ENCODE measurements at places on chromosomes 2 and 18.

DNA sequence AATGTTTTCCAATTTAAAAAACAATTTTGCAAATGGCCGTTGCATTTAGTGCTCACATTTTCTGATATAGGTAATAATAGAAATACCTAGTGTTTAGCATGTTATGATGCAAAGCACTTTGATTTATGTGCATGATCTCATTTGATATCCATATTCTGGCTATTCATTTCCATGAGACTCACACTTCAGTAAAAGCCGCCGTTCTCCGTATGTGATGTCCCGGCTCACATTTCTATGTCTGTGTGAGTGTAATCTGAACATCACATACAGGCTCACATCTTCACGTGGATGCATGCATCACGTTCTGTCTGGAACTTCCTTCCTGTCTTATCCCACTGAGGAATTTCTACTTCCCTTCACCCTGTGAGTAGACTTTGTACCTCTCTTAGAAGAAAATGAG is 45.8 kb downstream of the DCDC2C start:
- no peak for DNase-seq

DNA sequence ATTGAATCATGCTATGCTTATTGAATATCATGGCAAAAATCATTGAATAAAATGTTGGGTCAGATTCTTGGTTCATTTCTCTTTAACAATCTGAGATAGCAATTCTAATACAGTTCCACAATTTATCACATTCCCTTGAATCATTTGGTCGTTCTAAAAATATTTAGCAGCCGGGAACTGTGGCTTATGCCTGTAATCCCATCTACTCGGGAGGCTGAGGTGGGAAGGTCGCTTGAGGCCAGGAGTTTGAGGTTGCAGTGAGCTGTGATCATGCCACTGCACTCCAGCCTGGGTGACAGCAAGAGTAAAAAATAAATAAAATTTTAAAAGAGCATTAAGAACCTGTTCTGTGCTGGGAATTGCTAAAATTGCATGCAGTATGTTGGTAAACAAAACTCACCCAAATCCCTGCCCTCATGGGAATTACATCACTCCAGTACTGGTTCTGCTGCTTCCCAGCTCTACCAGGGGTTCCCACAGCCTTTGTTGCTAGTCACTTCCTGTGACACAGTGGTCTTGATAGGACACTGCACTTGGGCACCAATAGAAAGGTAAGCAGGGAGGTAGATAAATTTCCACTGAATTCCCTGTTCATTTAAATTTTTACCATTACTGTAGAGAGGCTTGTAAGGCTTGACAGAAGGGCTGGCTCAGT is 200.4 kb downstream of the CTNNA2 start:
- no peak for DNase-seq

- DNase-seq, result no peak
Measured at GRCh38 chr2:181239201-181239799, 217.9 kb upstream of the ITGA4 start.

DNA sequence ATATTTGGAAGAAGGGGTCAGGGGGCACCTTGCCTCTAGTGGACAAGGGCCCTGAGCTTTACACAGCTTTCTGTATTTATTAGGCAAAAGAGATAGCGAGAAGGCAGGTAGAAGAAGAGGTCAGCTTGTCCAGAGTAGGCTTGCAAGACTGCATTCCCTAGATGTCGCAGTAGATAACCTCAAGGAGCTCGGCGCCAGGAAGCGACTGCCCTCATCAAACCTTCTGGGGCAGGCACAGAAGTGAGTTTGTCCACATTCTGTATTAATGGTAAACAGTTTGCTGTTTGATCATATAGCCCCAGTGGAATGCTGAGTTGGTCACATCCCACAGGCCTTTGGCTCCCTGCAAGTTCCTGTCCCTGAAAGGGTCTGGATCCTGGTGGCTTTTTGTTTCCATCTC is 7.0 kb downstream of the CHCHD5 start:
- no peak for DNase-seq

DNA sequence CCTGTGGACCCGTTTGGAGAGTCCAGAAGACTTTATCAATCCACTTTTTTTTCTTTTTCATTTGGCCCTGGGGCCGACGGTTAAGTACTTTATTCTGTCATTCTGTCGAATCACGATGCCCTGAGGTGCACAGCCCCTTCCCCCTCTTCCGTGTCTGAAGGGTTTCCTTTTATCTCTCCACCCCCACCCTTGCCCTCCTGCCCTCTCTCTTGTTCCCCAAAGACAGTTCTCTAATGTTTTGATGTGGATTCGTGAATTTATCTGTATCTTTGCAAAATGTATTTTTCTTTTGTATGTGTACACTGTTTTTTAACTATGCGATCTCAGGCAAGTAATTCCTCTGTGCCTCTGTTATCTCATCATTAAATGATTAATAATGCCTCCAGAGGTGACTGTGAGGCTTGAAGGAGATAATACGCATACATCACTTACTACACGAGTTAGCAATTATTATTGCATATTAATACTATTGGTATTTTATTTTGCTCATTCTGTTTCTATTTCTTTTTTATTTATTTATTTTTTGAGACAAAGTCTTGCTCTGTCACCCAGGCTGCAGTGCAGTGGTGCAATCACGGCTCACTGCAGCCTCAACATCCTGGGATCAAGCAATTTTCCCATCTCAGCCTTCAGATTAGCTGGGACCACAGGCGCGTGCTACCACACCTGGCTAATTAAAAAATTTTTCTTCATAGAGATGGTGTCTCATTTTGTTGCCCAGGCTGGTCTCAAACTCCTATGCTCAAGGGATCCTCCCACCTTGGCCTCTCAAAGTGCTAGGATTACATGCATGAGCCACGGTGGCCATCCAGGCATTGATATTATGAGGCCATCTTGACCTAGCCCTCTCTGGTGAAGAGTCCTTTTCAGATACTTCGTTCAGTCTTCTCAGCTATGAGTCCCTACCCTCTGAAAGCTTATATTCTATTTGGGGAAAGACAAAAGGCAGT is 1.4 kb upstream of the CASP8 start:
- no peak for DNase-seq

DNA sequence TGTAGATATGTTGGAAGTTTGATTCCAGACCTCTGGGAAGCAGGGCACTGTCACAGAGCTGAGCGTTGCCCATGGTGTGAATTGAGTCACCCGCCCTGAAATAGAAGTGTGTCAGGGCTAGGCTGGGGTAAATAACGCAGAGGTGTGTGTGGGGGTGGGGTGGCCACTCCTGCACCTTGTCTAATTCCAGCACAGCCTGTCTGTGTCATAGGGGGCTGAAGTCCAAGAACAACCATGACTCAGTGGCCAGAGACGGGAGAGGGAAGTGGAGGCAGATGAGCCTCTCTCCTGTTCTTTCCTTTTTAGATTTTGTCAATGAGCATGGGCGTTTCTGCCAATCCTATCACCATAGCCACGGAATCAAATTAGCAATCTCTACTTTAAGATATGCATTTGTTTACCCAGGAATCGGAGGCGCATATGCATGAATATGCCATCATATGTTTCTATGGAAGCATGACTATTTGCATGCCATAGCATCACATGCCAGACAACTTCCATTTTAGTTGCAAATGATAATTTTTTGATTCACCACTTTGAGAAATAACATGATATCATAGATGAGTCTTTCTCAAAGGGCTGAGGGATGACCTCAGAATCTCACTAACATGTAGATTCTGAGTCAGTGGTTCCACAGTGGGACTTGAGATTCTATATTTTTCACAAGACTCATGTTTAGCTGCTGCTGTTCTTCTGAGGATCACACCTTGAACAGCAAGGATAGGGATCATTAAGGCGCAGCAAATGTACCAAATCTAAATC is 852.9 kb downstream of the DCDC2C start:
- DNase-seq, result no peak

DNA sequence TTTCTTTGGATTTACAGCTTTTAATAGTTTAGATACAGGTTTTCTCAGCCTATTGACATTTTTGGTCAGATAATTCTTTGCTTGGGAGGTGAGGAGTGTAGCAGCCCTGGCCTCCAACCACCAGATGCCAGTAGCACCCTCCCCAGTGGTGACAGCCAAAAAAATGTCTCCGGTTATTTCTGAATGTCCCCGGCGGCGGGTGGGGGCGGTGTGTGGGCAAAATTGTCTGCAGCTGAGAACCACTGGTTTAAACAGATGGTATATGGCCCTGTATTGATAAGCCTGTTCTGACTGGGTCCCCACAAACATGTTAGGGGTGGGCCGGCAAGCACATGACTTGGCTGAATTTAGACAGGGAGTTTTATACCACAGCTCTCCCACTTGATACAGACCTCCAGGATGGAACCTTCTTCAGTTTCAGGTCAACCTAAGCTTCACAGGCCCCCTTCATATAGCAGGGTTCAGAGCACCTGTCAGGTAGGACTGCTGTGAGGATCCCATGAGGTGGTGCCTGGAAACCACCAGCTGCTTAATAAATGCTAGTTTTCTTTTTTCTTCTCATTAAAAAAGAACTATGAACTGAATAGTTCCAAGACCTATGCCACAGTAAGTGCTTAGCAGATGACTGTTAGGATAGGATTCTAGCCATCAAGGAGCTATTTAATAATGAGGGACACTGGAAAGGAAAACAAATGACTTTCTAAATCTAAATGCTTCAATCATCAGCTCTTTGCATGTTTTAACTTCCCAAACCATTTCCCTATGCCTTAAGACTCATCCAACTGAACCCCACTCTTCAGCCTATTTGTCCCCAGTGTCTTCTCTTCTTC is 18.1 kb downstream of the LPIN2 start:
- peak; percentile 70 for DNase-seq

DNA sequence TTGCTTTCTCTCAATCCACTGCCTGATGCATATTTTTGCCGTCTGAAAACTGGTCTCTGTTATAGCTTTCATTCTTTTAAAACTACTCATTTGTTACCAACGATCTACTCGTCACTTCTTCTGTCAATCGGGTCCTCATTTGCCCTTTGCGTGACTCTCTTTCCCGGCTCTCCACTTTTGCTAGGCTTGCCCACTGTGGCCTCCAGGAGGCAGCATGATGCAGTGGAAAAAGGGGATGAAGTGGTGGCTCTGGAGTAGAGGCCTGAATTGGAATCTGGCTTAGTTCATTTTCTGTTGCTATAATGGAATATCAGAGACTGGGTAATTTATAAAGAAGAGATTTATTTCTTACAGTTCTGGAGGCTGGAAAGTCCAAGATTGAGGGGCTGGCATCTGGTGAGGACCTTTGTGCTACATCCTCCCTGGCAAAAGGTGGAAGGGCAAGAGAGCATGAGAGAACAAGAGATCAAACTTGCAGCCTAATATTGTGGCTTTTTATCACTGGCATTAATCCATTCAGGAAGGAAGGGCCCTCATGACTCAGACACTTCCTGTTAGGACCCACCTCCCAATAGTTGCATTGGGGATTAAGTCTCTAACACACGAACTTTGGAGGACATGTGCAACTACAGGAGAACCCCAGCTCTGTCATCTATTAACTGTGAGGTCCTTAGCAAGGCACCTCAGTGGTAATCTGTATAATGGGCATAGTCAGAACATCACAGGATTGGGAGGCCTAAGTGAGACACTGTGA is 15.4 kb downstream of the GDF7 start:
- no peak for DNase-seq

GRCh38 chr2:80028584-80028983 is 276.0 kb downstream of the LRRTM1 start:
- no peak for DNase-seq

DNA sequence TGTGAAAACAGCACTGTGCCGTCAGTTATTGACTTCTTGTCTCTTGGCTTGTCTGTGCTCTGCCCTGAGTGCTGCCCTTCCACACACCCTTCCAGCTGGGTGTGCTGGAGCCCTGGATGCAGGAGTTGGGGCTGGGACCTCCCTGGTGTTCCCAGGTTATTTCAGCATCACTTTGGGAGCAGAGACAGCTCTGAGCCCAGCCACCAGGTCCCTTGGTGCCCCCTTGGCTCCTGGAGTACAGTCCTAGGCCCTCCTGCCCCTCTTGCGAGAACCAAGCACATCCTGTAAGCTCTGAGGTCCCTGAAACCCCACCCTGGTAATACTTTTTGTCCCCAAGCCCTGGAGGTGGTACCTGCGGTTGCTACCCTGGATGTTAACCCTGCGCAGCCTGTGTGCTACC is 24.3 kb downstream of the BOK start:
- DNase-seq, result no peak

- no peak for DNase-seq
Measured at GRCh38 chr2:177535000-177535399, 142.4 kb downstream of the AGPS start.

DNA sequence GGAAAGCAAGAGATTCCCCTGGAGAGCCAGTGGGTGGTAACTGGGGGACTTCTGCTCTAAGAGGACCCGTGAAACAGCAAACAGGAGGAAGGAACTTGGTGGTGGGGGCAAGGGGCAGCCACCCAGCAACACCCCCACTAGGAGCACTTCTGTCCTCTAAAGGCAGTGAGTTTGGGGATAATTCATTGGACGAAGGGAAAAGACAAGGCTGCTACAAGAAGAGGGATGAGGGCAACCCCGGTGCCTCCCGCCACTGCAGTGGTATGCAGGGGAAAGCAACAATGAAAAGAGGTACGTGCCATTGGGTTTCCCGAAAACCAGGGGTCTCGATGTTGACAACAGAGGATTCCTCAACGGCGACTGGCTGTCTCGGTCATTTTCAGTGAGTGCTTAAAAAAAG is 9.1 kb downstream of the RPL31 start:
- DNase-seq, result no peak

GRCh38 chr2:2164326-2164917 is 166.7 kb downstream of the MYT1L start:
- DNase-seq, result no peak

DNA sequence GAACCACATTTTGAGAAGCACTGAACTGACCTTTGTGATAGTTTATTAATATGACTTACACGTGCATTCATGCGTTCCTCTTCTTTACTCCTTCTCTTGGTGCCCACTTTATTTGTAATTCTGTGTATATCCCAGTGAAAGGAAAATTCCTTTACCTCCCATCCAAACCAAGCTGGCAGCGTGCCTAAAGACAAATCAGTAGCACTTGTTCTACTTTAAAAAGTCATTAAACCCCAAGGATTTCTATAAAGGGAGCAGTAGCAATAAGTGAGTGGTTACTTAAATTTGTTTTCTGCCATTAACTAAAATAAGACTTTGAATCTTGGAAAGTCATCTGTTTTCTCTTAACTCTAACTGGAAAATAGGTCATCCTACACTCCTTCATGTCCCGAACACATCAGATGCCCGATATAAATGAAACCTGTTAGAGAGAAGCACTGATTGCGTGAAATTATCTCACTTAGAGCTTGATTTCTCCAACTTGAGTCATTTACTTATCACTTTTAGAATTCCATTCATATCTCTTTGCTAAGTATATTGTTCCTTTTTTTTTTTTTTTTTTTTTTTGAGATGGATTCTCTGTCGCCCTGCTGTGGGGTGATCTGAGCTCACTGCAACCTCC is 10.7 kb downstream of the PIK3C3 start:
- DNase-seq, result no peak

- DNase-seq, result no peak
Measured at GRCh38 chr2:191247381-191248057, 2.3 kb downstream of the MYO1B start.

All from GM13976 (cell line).